ELR (cell line): ENCODE measurements at places on chromosomes 7 and 10.

GRCh38 chr7:41882745-41883420, 180.0 kb upstream of the INHBA start:
- DNase-seq, result no peak

DNA sequence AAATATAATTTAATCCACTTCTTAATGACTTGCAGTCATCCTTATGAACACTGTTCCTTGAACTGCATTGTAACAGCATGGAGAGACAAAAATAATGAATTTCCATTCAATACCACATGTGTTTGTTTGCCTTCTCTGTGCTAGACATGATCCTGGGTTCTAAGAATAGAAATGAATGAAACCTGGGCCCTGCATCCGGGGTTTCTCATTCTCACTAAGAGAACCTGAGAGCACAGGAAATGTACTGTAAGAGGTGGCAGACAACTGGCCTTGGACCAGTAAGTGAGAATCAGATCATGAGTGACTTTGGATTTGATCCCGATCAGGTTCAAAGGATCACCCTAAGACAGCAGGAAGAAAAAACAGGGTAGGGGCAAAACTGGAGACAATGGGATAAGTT, 37.2 kb upstream of the CUL1 start:
- no peak for DNase-seq

DNA sequence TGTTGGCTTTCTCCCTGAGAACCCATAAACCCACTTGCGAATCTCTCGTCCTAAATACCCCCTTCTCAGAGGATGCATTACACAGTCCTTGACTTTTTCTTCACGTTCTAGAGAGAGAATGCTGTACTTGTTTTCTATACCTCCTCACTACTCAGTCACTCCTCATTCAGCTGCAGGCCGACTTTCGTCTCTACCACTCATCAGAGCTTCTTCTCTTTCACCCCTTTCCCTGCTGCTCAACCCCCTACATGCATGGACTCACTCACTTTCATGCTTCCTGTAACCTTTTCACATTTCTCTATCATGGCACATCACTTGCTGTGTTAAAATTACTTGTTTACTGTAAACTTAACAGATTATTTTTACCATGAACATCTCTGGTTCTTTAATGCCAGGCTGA, 19.8 kb downstream of the MDFIC start:
- DNase-seq, result no peak

DNA sequence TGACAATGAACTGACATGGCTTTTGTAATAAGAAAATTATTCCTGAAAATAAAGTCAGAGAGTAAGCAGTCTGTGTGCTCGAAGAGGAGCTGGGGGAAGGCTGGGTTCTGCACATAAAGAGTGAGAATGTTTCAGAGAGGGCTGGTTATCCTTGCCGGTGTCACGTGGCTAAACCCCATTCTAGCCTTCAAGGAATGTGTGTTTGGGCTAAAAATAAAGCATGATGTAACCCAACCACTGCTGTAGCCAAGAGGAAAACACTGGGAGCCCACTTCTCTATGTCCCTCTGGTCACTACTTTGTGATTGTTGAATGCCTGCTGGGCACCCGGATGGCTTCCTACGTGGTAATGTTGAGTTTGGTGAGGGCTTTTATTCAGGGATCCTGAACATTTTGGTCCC, 23.5 kb downstream of the WDFY4 start:
- DNase-seq, result no peak

- DNase-seq, result no peak
These were observed 198.2 kb upstream of the CSTF2T start for GRCh38 chr10:51897560-51897959.

- peak; percentile 47 for DNase-seq
These were observed 89.9 kb downstream of the CDH23 start for GRCh38 chr10:71486484-71487114.

GRCh38 chr10:133312016-133312768, 3.5 kb downstream of the ZNF511 start:
- DNase-seq, result no peak

DNA sequence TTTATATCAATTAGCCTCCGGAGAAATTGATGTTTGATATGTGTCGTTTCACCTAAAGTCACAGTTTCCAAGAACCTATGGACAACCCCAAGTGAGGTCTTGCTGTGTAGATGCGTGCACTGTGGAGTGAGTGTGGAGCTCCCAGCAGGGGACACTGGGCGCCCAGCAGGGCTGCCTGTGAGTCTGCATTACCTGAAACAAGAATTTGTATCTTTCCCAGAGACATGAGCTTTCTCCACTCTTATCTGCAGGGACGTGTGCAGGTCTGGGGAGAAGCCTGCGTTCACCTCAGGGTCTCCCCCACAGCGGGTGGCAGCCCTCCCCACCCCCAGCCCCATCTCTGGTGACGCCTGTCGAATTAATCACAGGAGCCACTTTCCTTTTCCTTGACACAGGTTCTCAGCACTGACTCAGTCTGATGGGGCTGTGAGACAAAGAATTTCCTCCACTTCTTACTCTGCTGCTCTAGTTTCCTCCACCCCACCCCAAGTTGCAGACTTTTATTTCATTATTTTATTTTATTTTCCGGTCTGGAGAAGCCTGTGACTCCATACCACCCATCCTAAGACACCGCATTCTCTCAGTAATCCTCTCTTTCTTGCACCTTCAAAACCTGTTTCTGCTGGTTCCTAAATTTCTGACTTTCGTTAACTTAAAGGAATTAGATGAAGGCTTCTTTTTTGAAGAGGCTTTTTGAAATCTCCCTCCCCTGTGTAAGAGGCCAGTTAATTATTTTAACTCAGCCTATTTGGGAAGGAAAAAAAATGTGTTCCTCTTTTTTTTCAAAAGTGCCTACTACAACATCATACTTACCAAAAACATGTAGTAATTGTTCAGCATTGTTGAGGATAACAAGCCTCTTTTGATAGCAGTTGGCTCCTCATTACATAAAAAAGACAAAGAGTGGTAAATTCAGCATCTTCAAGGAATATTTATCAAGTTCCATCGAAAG, 17.0 kb upstream of the INSIG1 start:
- DNase-seq, result peak; percentile 19

GRCh38 chr7:16356301-16356958, 64.9 kb downstream of the CRPPA start:
- no peak for DNase-seq

GRCh38 chr10:47009215-47009838, 98.1 kb downstream of the PTPN20 start:
- no peak for DNase-seq

DNA sequence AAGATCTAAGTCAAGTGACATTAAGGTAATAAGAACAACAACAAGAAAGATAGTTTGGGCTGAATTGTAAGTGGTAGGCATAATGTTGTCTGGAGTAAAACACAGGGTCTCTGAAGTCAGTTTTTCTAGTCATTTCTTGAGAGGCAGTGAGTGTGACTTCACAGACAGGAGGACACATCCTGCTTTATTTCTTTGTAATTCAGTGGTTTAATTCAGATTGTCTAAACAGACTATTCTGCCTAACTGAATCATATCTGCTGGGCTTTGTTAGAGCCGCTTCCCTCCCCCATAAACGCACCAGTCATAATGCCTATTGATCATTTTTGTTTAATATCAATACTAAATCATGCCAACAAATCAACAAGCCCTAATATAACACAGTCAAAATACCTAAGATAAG, 46.8 kb downstream of the AGK start:
- no peak for DNase-seq
